ENCODE measurements at places on chromosomes 11 and 22.

DNA sequence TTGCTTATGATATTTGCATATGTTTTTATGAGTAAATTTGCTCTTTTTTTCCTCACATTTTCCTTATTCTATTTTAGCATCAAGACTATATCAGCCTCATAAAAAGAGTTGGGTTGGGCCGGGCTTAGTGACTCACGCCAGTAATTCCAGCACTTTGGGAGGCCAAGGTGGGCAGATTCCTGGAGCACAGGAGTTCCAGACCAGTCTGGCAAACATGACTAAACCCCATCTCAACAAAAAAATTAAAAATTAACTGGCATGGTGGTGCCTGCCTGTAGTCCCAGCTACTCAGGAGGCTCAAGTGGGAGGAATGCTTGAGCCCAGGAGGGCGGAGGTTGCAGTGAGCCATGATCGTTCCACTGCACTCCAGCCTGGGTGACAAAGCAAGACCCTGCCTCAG is 148.8 kb upstream of the ANO5 start:
- no peak for DNase-seq

GRCh38 chr22:27088026-27088425 is 430.6 kb downstream of the MIAT start:
- no peak for DNase-seq

DNA sequence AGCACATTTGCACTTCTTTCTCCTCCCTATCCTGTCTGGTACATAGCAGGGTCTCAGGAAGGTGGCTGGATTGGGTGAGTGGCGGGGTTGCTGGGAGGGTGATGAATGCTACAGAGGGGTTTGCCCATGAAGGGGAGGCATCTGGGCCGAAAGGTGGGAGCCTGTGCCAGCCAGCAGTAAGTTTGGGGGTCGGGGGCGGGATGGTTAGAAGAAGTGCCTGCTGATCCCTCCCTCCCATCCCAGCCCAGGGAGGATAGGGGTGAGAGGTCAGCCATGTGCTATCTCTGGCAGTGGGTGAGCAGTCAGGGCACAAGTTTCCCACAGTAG is 2.8 kb downstream of the CD82 start:
- DNase-seq: no peak

GRCh38 chr11:127485541-127485940 is 485.0 kb upstream of the KIRREL3 start:
- no peak for DNase-seq

- no peak for DNase-seq
These were observed 823 bp upstream of the MUC15 start for GRCh38 chr11:26572770-26573402.

DNA sequence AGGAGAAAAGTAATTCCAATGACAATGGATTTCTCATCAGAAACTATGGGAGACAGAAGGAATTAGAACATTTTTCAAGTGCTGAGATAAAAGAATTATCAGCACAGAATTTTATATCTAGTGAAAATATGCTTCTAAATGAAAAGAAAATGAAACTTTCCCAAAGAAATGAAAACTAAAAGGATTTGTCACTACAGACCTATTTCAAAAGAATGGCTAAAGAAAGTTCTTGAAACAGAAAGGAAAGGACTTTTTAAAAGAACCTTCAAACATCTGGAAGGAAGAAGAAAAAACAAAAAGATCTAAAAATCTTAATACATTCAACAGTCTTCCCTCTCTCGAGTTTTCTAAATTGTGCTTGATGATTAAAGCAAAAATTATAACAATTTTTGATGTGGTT is 255.4 kb downstream of the FAM76B start:
- no peak for DNase-seq

DNA sequence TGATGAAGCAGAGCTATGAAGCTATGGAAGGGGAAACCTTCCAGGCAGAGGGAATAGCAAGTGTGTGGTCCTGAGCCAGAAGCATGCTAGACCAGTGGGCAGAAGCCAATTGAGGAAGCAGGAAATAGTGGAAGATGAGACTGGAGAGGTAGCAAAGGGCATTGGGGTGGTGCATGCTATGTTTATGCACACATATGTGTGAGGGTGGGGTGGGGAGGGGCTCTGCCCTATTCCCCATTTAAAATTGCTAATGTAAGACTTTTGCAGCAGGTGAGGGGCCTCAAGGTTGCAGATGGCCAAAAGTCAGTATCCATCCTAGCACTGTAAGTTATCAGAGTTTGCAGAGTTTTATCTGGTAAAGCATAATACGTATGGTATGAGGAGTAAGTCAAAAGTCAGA is 626.6 kb upstream of the KIRREL3 start:
- no peak for DNase-seq

GRCh38 chr11:47667135-47667534 is 24.8 kb upstream of the MTCH2 start:
- no peak for DNase-seq

DNA sequence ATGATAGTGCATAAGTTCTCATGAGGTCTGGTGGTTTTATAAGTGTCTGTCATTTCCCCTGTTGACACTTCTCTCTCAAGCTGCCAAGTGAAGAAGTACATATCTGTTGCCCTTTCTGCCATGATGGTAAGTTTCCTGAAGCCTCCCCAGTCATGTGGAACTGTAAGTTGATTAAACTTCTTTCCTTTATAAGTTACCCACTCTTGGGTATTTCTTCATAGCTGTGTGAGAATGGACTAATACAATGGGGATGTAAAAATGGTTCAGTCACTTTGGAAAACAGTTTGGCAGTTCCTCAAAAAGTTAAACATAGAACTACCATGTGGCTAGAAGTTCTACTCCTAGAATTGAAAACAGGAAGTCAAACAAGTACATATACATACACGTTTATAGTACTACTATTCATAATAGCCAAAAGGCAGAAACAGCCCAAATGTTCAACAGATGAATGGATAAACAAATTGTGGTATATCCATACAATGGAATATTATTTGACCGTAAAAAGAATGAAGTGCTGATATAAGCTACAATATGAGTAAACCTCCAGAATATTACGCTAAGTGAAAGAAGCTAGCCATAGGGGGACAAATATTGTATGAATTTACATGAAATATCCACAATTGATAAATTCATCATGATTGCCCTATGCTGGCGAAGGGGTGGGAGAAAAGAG is 16.0 kb upstream of the DKK3 start:
- no peak for DNase-seq

- no peak for DNase-seq
These were observed 14.9 kb upstream of the TSKU start for GRCh38 chr11:76768088-76768908.

GRCh38 chr22:50584106-50585096 is 1.8 kb upstream of the CHKB start:
- DNase-seq: no peak

DNA sequence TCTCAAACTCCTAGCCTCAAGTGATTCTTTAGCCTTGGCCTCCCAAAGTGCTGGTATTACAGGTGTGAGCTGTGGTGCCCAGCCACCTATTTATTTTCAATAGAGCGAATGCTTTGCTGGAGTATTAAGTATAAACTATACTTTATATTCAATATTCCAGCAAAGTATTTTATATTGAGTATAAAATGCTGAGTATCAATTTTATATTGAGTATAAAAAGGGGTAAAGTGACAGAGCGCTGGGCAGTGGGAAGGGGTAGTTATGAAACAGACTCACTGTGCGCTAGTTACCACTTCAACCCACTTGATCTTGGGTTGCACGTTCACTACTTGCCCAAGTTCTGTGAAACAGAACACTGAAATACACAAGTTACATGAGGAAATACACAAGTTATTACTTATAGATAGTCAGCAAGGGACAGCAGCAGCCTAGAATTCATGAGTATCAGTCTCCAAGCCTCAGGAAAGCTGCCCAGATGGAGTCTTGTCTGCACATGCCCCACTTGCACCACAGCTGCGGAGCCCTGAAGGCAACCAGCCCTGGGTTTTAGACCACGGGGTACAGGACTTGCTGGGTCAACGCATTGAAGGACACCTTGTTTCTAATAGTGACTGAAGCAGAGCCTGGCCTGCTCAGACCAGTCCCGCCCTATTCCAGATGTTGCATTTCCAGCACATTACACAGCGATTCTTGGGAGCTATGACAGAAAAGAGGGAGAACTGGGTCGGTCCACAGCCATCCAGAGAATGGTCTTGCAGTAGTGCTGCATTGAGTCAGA is 51.6 kb upstream of the SYT13 start:
- DNase-seq: no peak

- no peak for DNase-seq
These were observed 382.2 kb upstream of the CADM1 start for GRCh38 chr11:115886422-115886733.

GRCh38 chr11:7592711-7593110 is 78.9 kb downstream of the PPFIBP2 start:
- DNase-seq: no peak

GRCh38 chr22:47034905-47035419 is 272.5 kb downstream of the TBC1D22A start:
- no peak for DNase-seq

GRCh38 chr11:83319346-83319745 is 33.2 kb upstream of the CCDC90B start:
- no peak for DNase-seq

DNA sequence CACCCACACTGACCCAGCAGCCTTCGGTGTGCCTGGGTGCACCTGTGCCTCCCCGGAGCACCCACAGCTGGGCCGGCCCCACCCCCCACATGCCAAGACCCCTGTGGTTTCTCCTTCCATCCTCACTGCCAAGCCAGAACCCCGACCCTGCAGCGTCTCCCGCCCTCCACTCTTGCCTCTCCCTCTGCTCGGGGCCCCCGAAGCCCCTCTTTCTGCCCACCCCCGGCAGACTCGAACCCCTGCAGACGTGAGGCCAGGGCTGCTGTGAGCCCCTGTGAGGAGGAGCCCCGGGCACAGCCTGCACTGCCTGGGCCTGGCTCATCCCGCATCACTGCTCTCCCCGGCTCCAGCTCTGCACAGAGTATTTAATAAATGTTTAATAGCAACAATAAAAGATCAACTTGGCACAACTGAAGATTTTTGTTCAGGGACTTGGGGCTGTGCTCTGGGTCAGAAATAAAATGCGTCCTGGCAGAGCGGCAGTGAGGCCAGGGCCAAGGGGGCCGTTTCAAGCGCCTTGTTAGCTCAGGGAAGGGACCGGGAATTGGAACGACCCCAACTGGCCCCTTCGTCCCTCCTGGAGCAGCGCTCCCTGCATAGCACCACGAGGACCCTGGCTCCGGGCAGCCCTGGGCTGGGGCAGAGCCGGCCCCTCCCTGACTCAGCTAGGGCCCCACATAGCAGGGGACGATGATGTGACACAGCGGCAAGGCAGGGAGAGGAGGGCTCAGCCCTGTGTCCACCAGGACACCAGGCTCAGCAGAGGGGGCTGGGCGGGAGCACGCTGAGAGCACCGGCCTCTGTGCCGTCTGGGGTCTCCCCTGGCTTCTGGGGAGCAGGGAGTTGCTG is 520.8 kb downstream of the BRD1 start:
- DNase-seq: peak; percentile 6

DNA sequence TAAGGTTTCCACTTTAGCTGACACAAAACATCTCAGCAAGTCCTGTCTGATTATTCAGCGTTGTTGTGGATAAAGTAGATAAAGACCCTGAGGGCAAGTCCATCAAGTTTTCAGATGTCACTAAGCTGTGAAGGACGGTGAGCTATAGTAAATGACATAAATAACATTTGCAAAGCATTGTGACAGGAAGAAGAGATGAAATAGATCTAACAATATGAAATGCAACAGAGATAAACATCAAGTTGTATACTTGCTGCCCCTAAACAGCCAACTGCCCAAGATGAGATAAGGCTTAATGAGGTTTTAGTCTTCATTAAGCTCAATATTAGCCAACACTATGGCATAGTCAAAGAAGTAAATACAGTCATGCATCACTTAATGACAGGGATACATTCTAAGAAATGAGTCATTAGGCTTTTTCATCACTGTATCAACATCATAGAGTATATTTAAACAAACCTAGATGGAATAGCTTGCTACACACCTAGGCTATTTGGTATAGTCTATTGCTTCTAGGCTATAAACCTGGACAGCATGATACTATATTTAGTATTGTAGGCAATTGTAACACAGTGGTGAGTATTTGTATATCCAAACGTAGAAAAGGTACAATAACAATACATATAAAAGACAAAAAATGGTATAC is 625.1 kb upstream of the ANO5 start:
- DNase-seq: no peak

DNA sequence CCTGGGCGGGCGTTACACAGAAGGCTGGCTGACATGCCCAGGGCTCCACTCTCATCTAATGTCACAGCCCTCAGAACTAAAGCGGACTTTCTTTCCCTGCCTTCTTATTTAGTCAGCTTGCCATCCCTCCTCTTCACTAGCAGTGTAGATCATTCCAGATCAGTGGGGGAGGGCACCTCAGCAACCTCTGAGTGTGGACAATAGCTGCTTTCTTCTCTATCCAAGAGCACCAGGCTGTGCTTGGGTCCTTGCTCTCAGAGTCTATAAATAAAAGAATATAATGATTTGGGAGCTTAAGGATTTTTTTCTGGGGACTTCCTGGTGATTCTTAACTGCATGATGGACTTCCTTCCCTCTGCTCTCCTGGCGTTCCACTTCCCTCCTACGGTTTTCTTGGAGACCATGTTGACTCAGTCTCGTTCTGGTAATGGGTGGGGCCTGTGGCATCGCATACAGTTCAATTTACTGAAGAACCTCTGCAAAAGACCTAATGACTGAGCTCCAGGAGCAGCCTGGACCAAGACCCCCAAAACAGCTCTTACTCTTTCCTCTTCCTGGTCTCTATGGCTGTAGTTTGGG is 2.9 kb upstream of the HMBS start:
- no peak for DNase-seq

DNA sequence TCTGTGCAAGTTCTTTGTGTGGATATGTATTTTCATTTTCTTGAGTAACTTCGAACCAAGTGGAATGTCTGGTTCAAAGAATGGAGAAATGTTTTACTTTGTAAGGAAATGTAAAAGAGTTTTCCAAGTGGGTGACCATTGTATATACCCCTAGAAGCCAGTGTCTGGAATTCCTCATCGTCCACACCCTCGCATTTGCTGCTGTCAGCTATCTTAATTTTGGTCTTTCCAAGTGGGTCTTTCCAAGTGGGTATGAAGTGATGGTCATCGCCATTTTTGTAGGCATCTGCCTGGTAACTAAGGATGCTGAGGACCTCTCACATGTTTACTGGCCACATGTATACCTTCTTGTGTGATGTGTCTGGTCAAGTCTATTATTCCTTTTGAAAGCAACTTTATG is 547.5 kb downstream of the TBC1D22A start:
- no peak for DNase-seq

- DNase-seq: peak; percentile 13
These were observed 8.2 kb downstream of the LTO1 start for GRCh38 chr11:69666752-69667536.

- no peak for DNase-seq
These were observed 37.9 kb downstream of the MUC2 start for GRCh38 chr11:1112351-1113191.

DNA sequence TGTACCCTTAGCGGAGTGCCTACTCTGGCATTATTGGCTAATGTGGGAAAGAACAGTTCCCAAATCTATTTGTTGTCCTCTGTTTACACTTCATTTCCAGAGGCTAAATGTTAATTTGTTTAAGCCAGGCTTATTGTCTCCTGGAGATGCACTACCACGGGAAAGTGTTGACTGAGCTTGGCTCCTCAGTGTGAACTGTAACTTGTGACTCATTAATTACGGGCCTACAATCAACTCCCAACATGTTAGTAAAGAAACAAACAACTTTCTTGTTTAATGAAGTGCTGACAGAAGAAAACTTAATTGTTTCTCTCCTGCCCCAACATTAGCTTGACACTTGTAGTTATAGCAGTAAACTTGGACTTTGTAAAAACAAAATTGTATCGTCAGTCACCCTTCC is 130.4 kb downstream of the ATXN10 start:
- DNase-seq: no peak
